Forelimb muscle (tissue), 1 donor: ENCODE measurements at places on chromosomes 1 and 21. TPM values are rescaled to one million over a fixed set of nuclear protein-coding genes. Genes with fewer than 3 reads are reported as not detected.

DNA sequence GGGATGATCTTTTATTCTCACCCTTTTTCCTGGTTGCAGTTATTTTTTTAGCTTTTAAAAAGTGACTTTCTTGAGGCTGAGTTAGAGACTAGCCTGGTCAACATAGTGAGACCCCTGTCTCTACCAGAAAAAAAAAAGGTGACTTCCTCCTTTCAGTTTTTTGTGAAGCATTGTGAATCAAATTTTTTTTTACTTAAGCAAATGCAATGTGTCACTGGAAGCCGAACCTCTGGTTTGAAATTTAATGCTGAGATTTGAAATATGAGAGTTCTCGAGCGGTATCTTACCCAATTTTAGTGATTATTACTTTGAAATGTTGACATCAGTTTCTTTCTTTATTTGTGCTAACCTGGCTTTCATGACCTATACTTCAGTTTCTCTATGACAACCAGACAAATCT is 3.6 kb downstream of the CAP1 start:
- no peak for DNase-seq

CFHR3 gene
- 2.5 TPM for polyA plus RNA-seq

AADACL3 gene
- not detected for polyA plus RNA-seq

DNA sequence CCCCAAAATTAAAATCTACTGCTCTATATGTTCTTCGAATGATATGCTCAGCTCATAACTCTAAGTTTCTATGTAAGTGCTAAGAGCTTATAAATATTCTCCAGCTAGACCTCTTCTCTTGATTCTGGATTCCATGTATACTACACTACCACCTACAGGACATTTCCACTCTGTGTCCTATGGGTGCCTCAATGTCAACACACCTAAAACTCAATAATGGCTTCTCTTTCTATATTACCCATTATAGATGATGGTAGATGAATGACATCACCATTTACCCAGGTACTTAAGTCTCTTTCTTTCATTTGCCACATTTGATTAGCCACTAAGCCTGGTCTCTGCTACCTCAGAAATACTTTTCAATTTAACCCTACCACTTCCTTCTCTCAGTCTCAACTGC is 41.3 kb downstream of the TBX19 start:
- DNase-seq, result no peak

CHIT1 gene
- 0.71 TPM for polyA plus RNA-seq

PADI4 gene
- 0.96 TPM for polyA plus RNA-seq

DNA sequence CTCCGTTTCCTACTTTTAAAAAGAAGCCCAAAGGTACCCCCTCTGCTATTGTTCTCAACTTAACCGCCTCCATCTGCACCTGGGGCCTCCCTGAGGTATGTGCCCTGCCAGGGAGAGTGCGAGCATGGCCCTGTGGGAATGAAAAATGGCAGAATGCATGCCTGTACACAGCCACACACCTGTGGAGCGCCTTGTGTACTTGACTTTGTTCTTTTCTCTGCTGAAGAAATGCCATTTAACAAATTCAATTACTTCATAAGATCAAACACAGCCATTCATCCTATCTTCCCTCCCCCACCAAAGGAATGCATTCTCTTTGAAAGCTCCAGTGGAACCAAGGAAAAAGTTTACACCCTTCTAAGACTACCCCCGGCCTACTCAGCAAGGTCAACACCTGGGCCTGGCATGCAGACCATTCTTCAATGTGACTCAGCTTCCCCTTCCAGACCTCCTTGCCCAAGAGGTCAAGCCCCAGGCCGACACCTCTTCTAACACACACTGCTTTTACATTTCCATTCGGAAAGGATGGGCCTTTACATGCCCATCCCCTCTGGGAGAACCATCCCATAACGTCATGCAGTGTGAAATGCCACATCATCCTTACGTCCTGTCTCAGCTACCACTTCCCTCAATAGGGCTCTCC is 123.7 kb downstream of the SMYD2 start:
- DNase-seq, result no peak

DNA sequence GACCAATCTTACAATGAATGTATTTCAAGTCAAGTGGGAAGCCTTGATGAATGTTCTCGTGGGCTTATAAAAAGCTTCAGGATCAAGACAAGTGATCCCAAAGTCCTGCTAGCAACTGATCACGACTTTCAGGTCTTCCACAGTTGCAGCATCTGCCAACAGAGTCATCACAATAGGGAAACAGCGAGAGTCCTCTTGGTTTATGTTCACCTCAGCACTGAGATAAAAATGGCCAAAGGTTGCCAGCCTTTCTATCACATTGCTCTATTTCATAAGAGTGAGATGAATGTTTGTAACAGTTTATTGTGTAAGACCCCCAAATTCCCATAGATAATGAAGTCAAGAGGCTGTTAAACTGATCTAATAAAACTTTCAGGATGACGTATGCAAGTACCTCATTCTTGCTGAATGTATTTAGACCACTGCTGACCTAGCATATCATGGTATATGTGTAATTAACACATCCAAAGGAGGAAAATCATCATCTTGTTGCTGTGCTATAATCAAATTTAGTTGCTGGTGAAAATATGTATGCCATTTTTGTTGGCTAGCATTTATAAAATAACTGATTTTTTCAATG is 150.6 kb downstream of the TGFBR3 start:
- no peak for DNase-seq

DNA sequence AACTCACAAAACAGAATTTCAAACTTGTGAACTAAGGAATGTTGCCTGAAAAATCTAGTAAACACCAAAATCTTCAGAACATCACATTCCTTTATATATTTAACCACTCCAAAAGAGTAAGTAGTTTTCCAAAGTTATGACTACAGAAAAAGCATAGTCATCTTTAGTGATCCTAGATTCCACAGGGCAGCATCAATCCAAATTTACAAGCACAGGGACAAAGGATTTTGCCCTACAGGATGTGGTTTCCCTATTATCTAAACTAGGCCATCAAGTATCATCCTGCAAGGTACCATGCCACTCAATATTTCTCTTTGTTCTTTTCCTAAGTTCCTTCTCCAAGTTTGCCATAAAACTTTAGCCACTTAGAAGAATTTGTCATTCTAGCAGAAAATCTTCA is 33.0 kb downstream of the COP1 start:
- DNase-seq, result no peak

TBX19 gene
- polyA plus RNA-seq, result 1.3 TPM

DNA sequence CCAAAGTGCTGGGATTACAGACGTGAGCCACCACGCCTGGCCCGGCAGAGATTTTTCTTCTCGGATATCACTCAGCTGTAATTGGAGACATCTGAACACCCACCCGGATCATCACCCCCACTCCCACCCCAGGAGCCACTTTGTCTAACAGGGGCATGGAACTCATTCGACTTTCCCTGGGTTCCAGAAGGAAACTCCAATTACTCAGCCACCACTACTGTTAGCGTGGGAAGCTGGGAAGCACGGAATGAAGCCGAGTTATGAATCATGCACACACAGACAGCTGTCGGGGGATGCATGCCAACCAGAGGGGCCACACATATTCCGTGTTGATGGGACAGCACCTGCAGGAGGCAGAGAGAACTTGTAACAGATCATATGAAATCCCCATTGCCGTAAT is 85.2 kb downstream of the HLCS start:
- no peak for DNase-seq

DNA sequence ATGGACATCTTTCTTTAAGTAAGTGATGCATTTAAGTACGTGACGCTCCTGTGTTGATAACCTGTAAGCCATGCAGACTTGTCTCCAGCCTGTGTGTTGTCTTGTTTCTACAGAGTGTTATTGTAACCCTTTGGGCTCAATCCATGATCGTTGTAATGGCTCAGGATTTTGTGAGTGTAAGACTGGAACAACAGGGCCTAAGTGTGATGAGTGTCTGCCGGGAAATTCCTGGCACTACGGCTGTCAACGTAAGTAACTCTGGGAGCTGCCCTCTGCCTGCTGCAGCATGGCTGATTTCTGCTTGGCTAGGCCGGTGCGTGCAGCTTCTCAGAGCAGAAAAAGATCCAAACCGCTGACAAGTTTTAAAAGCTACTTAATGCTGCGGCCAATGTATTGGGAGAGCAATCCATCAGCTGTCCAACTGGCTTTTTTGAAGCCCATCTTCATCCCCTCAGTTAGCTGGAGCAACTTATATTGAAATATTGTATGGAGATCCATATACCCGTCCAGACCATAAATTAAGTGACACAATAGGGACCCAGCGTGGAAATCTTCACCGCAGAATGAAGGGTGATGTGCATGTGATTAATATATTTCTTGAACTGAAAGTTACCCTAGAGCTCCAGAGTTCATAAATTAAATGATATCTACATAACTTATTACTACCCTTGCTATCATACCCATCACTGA is 295.9 kb downstream of the NTNG1 start:
- no peak for DNase-seq

- DNase-seq, result no peak
These were observed 38.8 kb downstream of the CDCP2 start for GRCh38 chr1:54114001-54114400.

RCAN1 gene
- polyA plus RNA-seq, result 16.3 TPM

- DNase-seq, result no peak
These were observed 61.5 kb upstream of the WLS start for GRCh38 chr1:68293609-68294366.

CBS gene
- polyA plus RNA-seq, result 5.0 TPM

GRCh38 chr1:2942410-2942809 is 78.9 kb upstream of the ACTRT2 start:
- DNase-seq, result no peak

- no peak for DNase-seq
These were observed 10.1 kb upstream of the IL10RB start for GRCh38 chr21:33256019-33256418.

NEGR1 gene
- 16.6 TPM for polyA plus RNA-seq

DNA sequence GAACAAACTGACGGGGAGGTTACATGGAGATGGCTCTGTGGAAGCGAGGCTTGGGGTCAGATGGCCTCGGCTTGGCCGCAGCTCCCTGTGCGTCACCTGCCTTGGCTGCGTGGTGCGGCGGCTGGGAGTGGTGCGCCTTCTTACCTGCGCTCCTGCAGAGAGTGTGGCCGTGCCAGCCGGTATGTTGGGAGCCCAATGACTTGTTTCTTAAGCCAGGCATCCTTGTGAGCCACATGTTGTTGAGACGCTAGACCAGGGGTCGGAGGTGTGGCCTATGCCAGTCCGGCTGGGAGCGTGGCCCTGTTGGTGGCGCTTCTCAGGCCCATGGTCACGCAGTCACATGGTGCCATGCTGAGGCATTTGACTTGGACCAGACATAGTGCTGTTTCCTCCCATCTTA is 10.5 kb downstream of the SLX9 start:
- DNase-seq, result no peak

GRCh38 chr1:38576241-38576640 is 283.3 kb downstream of the RRAGC start:
- DNase-seq, result no peak

DDR2 gene
- polyA plus RNA-seq, result 37.6 TPM

DNA sequence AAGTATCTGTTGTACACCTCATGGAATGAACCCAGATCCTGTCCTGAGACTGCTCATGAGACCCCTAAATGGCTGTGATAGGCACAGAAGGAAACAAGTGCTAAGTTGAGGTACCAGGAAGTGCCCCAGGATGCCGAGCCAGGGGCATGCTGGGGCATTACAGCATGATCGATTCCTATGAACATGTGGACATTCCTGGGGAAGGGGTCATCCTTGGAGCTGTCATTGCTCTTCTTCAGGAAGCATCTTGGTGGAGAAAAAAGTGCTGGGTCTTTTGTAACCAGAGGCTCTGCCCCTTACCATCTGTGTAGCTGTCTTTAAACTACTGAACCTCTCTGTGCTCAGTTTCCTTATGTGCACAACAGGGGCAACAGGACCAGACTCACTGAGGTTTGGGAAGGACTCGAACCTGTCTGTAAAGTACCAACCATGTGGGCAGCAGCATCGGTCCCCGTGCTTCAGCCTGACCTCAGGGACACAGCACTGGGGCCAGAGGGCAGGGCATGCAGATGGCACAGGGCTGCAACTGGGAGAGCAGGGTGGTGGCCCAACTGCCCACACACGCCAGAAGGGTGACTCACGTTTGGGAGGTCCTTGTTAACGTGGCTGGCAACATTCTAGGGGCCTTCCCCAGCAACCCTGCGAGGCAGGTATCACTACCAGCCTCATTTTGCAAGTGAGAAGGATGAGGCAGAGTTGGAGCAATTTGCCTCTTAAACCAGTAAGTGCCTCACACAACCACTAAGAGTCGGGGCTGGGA is 142.3 kb upstream of the EDN2 start:
- no peak for DNase-seq

LPAR3 gene
- 0.11 TPM for polyA plus RNA-seq

- DNase-seq, result no peak
These were observed 16.7 kb downstream of the COL6A1 start for GRCh38 chr21:45998276-45998701.

DNA sequence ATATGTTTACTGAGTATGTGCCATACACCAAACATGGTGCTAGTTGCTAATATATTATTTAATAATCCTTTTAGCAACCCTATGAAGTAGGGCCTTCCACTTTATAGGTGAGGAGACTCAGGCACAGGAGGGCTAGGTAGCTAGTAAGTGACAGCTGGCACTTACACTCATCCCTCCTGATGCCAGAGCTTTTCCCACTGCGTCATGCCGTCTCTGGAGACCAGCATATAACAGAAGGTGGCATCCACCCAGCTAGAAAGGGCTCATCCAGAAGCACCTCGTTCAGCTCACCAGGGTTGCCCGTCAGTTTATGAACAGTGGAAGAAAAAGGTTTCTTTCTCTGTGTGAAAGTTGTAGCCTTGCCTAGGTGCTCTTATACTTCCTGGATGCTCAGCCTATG is 108.9 kb downstream of the NOS1AP start:
- DNase-seq, result no peak

IFNLR1 gene
- 0.10 TPM for polyA plus RNA-seq

DNA sequence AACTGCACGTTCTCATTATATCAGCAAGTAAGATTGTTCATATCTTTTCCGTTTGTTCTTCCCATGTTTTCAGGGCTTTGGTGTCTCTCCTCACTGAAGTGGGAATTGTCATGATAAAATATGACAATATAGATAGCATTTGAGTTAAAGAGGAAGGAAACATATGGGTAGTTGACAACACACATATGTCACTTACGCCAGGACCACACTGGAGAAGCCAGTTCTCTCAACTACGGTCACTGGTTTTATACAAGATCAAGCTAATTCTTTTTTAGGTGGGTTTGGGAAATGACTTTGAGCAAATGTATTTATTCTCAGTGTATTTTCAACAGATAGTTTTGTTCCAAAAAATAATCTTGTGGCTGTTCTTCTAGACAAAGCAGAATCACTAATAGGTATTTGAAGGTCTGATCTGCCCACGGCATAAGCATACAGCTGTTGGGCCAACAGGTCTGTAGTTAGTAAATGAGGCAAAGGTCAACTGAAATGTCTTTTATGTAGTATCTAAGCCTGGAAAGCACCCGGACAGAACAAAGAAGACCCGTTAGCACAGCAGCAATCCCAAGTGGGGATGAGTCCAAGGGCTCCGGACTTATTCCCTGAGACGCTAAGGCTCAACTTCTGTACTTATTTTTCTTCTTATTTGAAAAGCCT is 433.6 kb upstream of the ZP4 start:
- no peak for DNase-seq

PRR9 gene
- not detected for polyA plus RNA-seq

DNA sequence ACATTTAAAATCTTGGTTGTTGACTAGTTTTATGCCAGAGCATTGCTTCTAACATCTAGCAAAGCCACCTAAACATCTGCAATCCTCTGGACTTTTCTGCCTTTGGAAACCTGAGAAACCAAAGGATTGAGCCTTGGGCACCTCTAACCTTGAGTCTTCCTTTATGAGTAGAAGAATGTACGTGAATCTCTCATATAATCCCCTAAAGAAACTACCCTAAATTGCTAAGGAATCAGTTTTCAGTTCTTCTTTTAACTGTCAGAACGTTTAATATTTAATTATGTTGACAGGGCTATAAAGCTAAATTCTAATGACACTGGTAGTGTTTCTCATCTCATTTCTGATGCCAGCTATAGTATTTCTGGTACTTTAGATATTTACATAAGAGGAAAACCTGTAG is 997.3 kb downstream of the AMY1C start:
- DNase-seq, result no peak

TSSK3 gene
- polyA plus RNA-seq, result 2.9 TPM
